ENCODE measurements at places on chromosomes 7 and 10.

- no peak for DNase-seq
These were observed 48.4 kb downstream of the INPP5A start for GRCh38 chr10:132585732-132586722.

GRCh38 chr10:48254750-48255512, 19.6 kb downstream of the FRMPD2 start:
- no peak for DNase-seq

GRCh38 chr10:43371418-43371817, at the start of gene FXYD4:
Gene FXYD4, plus strand, starts transcription at chr10:43371636. Its CDS starts 2,111 bp downstream, at chr10:43373747.
- no peak for DNase-seq

DNA sequence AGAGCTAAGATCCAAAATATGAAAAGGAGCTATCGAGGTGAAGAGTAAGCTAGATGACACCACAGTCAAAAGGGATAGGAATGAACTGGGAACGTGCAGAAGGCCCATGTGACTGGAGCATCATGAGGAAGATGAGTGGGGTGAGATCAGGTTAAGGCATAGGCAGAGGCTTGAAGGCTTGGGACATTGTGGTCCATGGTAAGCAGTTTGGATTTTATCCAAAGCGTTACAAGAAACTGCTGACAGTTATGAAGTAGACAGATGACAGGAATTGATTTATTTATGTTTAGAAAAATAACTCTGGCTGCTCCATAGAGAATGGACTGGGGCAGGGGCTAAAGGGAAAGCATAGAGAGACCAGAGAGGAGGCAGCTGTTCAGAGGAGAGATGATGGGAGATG, 18.1 kb upstream of the PANK1 start:
- no peak for DNase-seq

GRCh38 chr10:53135213-53135896, 362.8 kb upstream of the MBL2 start:
- no peak for DNase-seq

- DNase-seq, result no peak
These were observed 147.2 kb downstream of the TMEM178B start for GRCh38 chr7:141221007-141221612.

DNA sequence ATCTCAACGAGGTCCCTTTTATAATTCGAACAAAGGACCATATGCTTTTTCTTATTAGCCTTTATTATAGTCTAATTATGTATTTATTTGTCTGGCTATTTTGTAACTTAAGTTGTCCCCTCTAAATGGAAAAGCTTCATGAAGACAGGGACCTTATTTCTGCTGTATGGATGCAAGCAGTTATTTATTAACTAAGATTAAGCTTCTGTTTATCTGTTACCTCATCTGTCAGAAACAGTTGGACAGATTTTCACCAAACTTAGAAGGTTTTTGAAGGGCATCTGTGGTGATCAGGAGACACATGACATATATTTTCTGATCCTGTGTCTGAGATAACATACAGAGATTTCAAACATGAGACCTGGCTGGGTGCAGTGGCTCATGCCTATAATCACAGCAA, 43.2 kb downstream of the KAT6B start:
- DNase-seq, result no peak

- peak; percentile 21 for DNase-seq
These were observed 93.3 kb upstream of the AGBL3 start for GRCh38 chr7:134892963-134893362.

DNA sequence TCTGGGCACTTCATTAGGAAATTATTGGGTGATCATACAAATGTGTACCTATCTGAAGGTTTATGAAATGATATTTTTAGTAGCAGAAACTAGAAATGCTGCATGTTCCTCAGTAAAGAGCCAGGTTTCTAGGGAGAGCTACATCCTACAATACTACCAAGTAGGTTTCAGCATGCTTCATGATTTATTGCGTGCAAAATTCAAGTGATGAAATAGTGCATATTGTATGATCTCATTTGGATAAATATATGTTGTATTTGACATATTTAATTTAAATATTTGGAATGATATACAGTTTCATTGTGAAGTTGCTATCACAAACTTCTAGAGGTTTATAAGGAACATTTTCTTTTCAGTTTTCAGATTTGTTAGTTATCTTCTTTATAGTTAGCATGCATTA, 90.5 kb upstream of the GDF10 start:
- DNase-seq, result no peak

DNA sequence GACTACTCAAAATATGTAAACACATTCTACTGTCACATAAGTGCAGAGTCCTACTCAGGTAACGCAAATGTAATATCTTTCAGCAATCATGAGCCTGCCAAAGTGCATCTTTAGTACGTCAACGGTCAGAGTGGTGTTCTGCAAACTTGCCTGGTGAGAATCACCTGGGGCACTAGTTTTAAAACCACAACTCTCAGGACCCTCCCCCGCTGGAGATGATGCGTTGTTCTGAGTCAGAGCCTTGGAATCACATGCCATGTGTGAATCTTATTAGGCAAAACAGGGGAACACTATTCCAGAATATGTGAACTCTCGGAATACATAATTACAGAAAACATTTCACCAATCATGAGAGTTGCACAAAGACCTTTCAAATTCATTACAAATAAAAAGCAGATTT, 115.7 kb downstream of the TPK1 start:
- no peak for DNase-seq

- no peak for DNase-seq
These were observed 33.3 kb downstream of the DNAJB12 start for GRCh38 chr10:72321248-72322029.

- no peak for DNase-seq
These were observed 722.1 kb upstream of the CELF2 start for GRCh38 chr10:10295537-10295936.

GRCh38 chr7:117728890-117729624, 144.2 kb downstream of the CTTNBP2 start:
- DNase-seq, result no peak

DNA sequence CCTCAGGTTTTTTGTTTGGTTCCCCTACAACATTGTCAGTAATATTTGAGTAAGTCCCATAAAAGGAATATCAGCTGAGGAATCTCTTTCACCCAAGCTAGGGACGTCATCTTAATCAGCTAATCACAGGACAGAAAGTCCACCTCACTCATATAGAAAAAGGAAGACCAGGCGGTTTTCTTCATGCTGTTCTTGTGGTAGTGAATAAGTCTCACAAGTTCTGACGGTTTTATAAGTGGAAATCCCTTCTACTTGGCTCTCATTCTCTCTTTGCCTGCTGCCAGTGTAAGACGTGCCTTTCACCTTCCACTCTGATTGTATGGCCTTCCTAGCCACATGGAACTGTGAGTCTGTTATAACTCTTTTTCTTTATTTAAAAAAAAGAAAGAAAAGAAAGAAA, 308.1 kb upstream of the PFKP start:
- no peak for DNase-seq

DNA sequence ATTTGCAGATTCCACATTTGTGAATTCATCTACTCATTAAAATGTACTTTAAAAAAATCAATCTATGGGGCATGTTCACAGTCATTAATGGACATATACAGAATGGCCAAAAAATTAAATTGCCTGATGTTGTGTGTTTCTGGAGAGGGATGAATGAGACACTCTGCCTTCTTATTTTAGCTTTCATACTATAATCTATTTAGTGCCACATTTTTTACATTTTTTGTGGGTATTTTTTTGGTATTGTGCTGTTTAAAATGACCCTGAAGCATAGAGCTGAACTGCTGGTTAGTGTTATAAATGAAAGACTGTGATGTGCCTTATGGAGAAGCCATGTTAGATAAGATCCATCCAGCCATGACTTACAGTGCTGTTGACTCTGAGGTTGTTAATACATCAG, 961.8 kb upstream of the LRRN3 start:
- no peak for DNase-seq

- no peak for DNase-seq
These were observed 38.8 kb downstream of the DLG5 start for GRCh38 chr10:77887631-77888355.

DNA sequence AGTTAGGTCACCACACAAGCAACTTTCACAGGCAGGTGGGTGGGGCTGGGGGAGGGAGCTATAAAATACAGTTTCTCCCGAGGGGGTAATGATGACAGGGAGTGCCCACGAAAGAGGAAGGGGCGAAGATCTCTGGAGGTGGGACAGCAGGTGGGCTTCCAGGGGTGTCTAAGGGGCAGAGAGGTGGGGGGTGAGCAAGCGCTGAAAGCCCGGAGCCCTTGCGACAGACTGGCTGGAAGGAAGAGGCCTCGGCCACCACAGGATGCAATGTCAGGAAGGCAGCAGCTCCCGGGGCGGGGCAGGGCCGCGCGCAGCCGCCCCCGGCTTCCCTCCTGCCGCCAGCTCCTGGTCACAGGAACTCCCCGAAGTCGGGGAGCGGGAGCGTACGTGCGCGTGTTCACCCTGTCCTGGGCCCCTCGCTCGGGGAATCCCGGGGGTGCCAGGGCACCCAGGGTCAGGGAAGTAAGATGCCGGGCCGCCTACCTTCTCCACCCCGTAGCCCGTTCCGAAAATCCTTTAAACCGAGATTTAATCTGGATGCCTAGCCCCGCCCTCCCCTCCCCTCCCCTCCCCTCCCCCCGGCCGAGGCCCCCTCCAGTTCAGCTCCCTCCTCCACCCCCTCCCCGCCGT, 105.2 kb upstream of the PPIF start:
- no peak for DNase-seq

DNA sequence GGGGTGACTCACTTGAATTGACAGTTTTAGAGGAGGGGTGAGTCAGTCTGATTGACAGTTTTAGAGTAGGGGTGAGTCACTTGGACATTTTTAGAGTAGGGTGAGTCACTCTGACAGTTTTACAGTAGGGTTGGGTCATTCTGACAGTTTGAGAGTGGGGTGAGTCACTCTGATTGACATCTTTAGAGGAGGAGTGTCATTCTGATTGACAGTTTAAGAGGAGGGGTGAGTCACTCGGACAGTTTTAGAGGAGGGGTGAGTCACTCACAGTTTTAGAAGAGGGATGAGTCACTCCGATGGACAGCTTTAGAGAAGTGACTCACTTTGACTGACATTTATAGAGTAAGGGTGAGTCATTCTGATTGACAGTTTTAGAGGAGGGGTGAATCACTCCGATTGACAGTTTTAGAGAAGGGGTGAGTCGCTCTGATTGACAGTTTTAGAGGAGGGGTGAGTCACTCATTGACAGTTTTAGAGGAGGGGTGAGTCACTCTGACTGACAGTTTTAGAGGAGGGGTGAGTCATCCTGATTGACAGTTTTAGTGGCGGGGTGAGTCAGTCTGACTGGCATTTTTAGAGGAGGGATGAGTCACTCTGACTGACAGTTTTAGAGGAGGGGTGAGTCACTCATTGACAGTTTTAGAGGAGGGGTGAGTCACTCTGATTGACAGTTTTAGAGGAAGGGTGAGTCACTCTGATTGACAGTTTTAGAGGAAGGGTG, 595.9 kb downstream of the DNAJB6 start:
- DNase-seq, result no peak

- DNase-seq, result no peak
These were observed 153.8 kb downstream of the GNAI1 start for GRCh38 chr7:80288175-80289122.

Data from SHP77 treated with DMSO at 0.1 percent for 48 hours (cell line).